Dorsolateral prefrontal cortex (tissue), 122 donors: ENCODE measurements at places on chromosomes 7 and 10.
A peak's percentile ranks its signal among the peaks of the same experiment; 100 is the strongest.

DNA sequence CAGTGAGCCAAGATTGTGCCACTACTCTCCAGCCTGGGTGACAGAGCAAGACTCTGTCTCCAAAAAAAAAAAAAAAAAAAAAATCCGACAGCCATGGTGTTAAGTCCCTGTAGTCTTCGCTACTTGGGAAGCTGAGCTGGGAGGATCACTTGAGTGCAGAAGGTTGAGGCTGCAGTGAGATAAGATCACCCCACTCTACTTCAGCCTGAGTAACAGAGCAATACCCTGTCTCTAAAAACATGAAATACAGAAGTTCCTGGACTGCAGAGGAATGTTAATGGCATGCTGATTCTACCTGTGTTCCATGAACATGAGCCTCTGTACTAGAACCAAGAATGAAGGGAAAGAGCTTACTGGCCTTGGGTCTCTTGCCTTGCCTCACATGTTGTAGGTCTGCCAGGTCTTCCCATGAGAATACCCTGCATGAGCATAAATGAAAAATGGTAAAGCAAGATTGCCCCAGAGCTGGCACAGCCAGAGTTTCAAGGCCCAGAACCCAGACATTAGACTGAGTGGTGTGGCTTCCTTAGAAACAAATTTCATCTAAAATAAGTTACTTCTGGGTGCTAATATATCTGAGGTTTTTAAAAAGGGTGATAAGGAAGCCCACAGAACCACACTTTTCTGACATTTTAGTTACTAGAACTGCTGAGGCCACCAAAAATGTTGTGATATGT lies 8.6 kb downstream of the YAE1 start:
- no peak for DNase-seq

DNA sequence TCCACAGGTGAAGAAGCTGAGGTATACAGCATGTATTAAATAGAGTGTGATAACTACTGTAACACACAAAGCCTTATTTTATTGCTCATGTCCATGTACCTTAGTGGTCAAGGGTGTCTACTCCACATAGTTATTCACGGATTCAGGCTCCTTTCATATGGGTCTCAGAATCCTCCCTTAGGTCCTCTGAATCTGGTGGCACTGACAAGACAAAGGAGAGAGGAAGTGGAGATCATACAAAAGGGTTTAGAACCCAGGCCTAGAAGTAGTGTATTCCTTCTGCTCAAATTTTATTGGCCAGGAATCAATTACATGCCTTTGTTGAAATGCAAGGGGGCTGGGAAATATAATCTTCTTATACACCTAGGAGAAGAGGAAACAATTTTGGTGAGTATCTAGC lies 164.6 kb downstream of the PTEN start:
- DNase-seq, result no peak

DNA sequence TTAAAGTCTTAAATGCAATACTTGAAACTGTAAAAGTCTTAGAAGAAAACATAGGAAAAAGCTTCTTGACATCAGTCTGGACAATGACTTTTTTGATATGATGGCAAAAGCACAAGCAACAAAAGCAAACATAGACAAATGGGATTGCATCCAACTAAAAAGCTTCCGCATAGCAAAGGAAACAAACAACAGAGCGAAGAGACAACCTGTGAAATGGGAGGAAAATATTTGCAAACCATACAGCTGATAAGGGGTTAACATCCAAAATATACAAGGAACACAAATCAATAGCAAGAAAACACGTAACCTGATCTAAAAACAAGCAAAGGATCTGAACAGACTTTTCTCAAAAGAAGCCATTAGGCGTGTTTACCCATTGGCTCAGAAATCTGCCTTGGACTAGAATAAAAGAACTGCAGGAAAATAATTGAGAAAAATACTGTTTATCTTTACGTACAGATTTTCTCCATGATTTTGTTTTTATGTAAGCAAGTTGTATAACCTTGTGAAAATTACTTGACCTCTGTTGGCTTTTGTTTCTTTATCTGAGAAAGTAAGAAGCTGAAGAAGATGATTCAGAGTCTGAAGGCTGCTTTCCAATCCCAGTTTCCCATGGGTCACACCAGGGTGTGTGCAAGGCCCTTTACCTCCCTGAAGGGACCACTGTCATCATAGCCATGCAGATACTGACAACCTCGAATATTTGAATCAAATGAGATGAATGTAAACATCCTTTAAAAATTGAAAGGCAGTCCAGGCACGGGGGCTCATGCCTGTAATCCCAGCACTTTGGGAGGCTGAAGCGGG lies 99.1 kb upstream of the LANCL2 start:
- DNase-seq, result no peak

- no peak for DNase-seq
Observed at GRCh38 chr7:128247640-128248194, 6.6 kb downstream of the LEP start.

- no peak for DNase-seq
Observed at GRCh38 chr7:143954135-143954534, 509 bp upstream of the OR2F1 start.

DNA sequence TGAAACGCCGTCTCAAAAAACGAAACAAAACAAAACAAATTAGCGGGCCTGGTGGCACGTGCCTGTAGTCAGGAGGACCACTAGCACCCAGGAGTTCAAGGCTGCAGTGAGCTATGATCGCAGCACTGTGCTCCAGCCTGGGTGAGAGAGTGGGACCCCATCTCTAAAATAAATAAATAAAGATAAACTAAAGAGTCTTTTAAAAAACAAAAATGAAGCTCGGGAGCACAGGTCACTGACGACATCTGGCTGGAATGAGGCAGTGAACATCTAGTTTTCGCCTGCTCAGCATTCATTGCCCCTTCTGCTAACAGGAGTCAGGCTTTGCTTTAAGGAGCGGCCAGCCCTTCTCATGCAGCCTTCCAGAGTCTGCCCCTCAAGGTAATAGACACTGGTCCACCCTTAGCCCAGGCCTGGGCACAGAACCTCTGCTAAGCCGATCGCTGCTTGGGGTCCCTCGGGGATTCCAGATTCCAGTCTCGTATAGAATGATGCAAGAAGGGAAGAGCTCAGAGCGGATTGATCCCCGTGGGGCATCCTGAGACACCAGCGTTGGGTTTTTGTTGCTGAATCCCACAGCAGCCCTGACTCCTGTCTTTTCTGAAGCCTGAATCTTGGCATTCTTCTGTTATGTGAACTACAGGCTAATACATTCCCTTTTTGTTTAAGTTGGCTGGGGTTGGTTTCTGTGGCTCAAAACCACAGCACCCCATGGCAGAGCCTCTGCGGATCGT lies 14.2 kb upstream of the FOXK1 start:
- DNase-seq, result no peak

- peak; percentile 55 for DNase-seq
Observed at GRCh38 chr10:48306870-48307710, 613 bp downstream of the MAPK8 start.

- DNase-seq, result no peak
Observed at GRCh38 chr10:121734589-121735045, 136.4 kb upstream of the FGFR2 start.
